SW480 (cell line): ENCODE measurements at places on chromosomes 16 and 17.

DNA sequence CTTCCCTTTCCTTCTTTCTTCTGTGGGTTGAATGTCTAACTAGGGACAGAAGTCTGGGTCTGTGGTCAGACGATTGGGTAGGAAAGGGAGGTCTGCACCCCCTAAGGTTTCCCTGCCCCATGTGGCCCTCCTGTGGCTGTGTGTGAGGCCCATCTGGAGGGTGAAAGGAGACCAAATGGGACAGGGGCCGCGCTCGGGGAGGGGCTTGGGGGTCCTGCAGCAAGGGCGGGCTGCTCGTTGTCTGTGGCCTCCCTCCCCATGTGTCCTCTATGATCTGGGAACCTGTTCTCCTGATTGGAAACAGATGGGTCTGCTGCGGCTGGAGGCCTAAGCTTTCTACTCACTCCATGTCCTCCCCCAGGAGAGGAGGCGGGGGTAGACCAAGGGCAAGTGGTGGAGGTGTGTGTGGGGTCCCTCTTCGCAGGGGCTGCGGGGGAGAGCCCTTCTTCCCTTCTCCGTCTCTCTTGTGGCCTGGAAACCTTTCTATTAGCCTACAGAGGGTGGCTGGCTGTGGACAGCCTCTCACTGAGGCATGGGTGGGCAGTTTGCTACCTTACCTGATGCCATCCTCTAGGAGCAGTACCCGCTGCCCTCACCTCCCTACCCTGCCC, 18.6 kb downstream of the IGFBP4 start:
- no peak for DNase-seq

DNA sequence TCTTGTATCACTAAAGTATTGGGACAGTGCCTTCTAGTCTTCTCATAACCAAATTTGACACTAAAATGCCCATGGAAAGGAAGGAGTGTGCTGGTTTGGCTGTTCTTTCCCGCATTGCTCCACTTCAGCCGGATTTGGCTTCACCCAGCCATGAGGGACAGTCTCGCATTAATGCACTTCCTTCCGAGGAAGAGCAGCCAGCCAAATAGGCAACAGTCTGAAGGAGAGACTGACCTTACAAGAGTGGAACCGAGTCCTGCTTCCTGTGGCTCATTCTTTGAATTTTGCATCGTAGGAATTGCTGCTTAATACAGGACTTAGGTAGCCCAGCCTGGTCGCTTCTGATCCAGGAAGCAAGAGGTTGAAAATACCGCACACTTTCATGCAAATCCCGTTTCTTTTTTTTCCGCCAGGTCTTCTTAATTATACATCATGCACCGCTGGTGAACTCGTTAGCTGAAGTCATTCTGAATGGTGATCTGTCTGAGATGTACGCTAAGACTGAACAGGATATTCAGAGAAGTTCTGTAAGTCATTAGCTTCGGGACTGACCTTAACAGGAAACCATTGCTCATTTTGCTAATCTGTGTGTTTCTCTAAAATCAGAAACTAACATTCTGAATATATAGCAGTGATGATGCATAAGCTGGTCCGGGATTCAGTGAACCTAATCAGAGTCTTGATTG, 38.2 kb downstream of the CLEC16A start:
- no peak for DNase-seq

GRCh38 chr16:2486645-2487516, 12.0 kb downstream of the TBC1D24 start:
- peak; percentile 51 for DNase-seq

DNA sequence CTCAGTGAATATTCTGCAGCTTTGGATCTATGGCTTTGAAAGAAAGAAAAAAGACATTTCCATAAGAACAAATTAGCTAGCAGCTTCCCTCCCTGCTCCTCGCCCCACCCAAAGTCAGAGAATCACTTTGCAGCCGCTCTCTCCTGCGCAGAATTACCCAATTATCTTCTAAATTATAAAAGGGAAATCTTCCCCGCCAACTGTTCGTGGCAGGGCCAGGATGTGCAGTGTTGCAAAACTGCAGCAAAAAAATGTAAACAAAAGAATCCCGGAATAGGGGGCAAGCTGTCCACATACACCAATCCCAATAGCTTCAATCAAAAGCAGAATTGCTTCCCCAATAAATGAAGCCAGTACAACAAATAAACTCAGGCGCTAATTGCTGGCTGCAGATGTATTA, 510.6 kb downstream of the RBFOX1 start:
- DNase-seq: no peak

- no peak for DNase-seq
Measured at GRCh38 chr17:60137731-60138130, 12.0 kb upstream of the CA4 start.

DNA sequence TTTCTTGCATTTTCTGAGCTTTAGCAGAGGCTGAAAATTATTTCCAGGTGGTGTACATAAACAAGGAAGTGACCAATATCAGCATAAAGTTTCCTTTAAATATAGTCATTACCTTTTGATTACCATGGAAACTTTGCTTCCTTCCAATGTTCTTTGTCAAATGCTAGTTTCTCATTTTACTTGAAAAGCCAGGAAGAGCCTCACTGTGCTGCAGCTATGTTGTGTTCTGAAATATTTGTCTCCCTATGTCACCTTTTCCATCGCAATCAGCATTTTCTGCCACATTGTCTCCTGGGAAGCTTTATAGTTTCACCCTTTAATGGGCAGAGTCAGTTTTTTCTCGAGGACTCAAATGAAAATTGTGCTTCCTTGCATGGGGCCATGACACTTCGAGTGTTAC, 496.0 kb downstream of the CDH8 start:
- no peak for DNase-seq

DNA sequence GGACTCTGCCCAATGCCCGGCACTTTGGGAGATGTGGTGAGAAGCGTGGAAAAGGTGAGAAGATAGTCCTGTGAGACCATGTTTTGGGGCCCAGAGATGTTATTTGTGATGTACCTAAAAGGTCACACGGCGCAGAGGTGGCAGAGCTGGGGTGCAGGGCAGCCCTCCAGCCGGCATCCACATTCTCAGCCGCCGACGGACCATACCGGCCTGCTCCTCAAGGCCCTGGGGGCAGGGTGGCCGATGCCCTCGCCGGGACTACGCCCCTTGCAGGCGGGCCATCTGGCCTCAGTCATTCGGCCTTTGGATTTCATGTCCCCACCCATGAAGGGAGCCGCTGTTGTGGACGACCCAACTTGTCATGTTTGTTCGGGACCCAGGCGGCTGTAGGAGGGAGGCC, 131.4 kb upstream of the GSE1 start:
- no peak for DNase-seq

- DNase-seq: no peak
Measured at GRCh38 chr16:6600167-6600566, 732.5 kb upstream of the RBFOX1 start.

GRCh38 chr16:27398894-27399853, 2.8 kb upstream of the IL21R start:
- no peak for DNase-seq

DNA sequence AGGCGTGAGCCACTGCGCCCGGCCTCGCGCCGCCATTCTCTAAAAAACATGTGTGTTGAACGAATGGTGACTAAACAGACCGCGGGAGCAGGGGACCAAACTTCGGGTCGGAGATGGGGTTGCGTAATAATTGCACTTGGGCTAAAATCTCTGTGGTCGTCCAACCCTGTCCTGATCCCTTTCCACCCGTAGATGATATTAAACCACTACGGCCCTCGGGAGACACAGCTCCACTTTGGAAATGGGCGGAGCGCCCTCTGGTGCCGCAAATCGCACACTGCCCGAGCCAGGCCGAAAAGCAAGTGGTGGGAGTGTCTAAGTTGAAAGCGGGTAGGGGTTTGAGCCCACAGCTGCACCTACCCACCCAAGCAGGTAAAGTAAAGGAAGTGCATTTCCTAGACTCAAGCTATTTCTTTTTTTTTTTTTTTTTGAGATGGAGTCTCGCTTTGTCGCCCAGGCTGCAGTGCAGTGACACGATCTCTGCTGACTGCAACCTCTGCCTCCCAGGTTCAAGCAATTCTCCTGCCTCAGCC, 17.0 kb downstream of the CAVIN1 start:
- peak; percentile 49 for DNase-seq

DNA sequence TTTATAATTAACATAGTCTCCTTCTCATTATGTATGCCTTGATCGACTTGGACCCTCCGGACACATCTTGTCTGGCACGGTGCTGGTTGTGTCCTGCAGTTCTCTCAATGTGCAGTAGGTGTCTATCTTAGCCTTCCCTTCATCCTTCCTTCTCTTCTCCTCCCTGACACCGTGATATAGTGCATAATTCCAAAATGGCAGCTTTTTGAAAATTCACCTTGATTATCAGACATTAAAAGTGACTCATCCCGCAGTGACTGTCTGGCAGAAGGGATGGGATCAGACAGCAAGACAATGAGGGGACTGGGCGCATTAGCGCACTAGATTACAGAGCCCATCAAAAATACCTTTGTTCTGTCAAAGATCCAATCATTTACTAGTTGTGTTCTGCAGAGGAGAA, 70.0 kb upstream of the PMFBP1 start:
- peak; percentile 48 for DNase-seq

- DNase-seq: no peak
Measured at GRCh38 chr16:48365025-48365600, 20.1 kb downstream of the SIAH1 start.

DNA sequence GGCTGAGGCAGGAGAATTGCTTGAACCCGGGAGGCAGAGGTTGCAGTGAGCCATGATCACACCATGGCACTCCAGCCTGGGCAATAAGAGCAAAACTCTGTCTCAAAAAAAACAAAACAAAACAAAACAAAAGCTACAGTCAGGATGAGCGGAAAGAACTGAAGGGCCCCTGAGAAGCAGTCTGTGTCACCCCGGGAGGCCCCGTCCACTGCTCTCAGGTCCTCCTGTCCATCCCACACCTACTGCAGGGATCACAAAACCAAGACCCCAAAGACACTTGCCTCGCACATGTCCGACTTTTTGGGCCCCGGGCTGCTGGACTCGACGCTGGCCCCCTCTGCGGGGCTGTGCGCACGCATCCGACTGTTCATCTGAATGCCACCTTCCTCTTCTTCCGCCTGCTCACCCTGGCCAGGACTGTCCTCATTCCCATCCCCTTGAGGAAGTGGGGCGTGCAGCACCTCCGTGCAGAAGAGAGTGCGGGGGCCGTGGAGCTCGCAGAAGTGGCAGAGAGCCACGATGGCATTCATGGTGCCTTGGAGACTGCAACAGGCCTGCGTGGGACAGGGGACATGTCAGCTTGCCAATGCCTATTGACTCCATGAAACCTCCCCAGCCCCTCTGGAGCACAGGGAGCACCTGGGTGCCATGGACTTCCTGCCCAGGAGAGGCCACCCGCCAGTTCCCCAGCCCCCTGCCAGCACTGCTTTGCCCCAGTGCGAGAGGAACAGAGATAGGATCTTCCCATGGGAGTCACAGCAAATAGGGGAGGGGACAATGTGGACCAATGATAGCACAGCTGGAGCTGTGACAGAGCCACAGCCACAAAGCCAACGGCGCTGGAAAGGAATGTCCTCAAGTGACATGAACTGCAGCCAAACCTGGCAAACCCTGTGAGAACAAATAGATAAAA, 9.1 kb downstream of the FLCN start:
- DNase-seq: no peak

GRCh38 chr17:76529224-76530094, 8.1 kb downstream of the CYGB start:
- no peak for DNase-seq

DNA sequence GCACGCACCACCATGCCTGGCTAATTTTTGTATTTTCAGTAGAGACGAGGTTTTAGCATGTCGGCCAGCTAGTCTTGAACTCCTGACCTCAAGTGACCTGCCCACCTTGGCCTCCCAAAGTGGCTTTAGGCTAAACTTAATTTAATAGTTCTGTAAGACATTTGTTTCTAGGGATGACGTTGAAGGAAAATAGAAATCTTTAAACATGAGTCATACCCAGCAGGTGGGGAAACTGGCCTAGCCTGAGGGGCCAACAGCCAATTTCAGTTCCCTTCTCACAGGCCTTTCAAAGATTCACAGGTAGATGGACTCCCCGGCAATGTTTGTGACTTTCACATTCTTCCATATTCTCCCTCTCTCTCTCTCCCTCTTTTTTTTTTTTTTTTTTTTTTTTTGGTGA, 18.1 kb upstream of the ITPRIPL2 start:
- no peak for DNase-seq

DNA sequence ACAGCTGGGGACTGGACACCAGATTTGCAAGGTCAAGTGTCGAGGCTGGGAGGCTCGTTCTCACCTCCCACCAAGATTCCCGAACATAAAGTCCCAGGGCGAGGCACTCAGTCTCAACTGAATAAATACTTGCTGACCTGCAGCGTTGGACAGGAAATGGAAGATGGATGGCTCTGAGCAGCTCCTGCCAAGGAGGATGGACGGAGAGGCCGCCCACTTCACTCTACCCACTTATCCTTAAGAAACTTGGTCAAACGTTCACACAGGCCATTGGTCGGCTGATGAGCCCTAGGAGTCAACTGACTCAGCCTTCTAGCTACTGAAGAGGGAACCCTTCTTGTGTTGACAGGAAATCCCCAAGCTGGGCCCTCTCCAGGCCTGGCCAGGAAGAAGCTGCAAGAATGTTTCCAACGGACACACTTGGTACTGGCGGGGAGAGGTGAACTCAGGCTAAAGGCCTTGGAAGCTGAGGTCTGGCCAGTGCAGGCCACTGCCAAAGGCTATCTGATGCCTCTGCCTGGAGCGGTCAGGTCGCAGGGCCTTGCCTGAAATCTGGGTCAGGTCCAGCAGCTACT, 50.0 kb downstream of the VAC14 start:
- no peak for DNase-seq

DNA sequence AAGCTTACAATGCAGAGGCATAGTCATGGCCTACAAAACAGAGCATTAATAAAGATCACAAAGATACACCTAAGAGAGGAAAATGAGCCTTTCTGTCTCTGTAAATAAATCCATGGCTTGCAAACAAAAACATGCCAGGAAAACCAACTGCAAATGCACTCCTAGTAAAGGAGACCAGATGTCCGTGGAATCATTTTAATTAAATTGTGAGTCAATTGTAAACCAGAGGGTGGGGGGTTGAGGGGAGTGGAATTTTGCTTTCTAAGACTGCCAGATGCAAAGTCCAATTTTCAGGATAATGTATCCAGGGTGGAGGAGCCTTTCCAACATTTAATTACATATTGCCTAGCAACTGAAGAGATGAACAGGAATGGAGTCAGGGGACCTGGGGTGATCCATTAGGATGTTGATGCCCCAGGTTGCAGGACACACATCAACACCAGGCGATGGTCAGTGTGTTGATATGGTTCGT, 390.3 kb upstream of the CCL2 start:
- no peak for DNase-seq
